ENCODE measurements at places on chromosomes 16 and 17.

GRCh38 chr17:71237903-71238538, 882.8 kb upstream of the SOX9 start:
- no peak for DNase-seq

DNA sequence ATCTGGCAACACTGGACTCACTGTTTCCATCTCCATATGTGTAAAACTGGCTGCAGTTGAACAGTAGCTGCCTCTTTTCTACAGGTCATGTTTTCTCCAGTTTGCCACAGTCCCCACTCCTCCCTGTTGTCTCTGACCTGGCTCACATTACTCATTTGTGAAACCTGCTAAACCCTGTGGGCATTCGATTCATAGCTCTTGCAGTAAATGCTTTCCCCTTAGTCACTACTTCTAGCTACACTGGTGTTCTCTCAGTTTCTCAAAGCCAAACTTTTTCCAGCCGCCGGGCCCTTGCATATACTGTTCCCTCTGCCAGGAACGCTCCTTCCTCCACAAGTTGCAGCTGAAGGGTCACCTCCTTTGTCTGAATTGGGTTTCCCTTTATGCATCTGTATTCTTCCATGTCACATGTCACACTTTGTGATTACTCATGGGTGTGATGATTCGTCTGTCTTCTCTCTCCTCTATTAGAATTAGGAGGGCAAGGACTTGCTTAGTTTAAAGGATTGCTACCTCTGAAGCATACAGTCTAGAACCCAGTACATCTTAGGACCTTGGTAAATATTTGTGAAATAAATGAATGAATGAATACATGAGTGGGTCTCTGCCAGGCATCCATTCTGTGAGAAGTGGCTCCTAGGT, 15.0 kb upstream of the MT4 start:
- no peak for DNase-seq

- peak; percentile 45 for DNase-seq
Measured at GRCh38 chr17:77645072-77646045, 313.1 kb upstream of the TNRC6C start.

DNA sequence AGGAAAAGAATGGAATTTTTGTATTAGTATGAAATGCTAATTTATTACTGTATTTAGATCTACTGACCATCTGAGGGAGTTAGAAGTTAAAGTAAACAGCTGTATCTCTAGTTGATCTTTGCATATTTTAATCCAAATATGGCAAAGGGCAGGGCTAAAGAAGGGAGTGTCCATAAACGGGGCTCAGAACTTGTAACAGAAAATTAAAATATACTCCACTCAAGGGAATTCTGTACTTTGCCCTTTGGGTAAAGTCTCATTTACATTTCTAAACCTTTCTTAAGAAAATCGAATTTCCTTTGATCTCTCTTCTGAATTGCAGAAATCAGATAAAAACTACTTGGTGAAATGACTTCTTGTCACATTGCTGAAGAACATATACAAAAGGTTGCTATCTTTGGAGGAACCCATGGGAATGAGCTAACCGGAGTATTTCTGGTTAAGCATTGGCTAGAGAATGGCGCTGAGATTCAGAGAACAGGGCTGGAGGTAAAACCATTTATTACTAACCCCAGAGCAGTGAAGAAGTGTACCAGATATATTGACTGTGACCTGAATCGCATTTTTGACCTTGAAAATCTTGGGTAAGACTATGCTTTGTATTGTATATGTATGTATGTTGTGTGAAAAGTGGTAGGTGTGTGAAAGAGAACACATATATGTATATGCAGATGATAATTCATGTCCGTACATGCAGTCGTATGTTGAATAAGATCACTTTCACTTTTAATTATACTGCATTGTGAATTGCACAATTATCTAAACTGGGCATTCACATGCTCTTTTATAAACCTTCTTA, at the start of gene ASPA:
ASPA (plus strand) TSS at position 186 of the 799 bp plus-strand sequence; CDS start at position 349, 163 bp downstream.
- DNase-seq = no peak

DNA sequence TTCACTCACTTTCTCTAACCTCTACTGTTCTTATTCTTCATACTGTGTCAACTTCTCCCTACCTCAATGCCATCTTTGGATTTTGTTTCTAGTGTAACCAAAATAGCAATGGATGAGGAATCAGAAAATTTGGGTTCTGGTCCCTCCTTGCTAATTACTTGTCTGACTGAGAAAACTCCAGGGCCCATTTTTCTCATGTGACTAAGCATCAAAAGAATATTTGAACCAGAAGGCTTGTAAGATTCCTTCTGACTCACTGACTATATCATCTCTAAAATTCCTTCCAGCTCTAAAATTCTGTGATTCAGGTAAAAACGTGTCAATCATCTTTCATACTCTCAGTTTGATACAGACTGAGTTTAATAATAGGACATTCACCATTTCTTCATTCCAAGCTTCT, 57.9 kb downstream of the BRIP1 start:
- DNase-seq = no peak

GRCh38 chr16:24776501-24777220, 47.2 kb downstream of the TNRC6A start:
- no peak for DNase-seq

- DNase-seq = no peak
Measured at GRCh38 chr17:50280801-50281441, 6.7 kb downstream of the TMEM92 start.

- no peak for DNase-seq
Measured at GRCh38 chr16:49793244-49793643, 62.7 kb downstream of the ZNF423 start.

DNA sequence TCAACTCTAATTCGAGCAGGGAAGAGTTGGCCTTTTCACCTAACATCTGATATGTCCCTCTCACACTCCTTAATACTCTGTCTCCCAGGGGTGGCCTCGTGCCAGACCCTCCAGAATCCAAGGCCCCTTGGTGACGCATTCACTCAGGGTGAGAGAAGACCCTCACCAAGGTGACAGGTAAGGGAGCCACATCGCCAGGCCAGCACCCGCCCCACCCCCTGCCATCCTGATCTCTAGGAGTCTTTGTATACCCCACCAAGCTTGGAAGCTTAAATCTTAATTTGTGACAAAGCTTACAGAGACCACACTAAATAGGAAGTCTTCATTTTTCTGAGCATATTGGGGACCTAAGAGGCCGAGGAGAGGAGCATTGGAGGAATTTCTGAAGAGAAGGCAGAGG, 286.1 kb downstream of the IRF8 start:
- DNase-seq = no peak

DNA sequence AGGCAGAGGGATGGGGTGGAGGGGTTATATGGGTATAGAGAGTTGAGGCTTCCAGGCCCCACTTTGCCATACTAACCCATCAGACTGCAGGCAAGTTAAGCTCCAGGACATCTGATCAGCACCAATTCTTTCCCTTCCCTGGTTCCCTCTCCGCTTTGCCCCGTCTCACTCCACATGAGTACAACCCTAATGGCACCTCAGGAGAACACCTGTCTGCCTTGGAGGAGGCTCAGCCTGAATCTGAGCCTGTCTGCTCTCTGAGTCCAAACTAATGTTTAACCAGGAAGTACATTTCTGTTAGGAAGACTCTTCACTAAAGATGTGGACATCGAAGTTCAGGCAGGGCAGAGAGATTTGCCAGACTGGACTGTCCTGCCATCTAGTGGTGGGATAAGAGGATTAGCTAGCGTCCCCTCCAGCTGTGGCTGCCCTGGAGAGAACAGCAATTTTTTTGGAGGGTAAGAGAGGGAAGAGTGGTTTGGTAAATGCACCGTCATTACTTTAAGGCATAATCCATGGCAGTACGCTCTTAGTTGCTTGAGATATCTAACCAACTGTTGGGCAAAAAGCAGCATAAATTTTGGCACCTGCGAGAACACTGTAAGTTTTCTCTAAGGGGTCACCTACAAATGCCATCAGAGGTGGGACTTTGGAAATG, 29.2 kb upstream of the LRRC75A start:
- DNase-seq = peak; percentile 45

- no peak for DNase-seq
Measured at GRCh38 chr17:83175119-83175821, 95.9 kb downstream of the METRNL start.

GRCh38 chr16:83810901-83811300, 3.1 kb downstream of the HSBP1 start:
- DNase-seq = no peak

DNA sequence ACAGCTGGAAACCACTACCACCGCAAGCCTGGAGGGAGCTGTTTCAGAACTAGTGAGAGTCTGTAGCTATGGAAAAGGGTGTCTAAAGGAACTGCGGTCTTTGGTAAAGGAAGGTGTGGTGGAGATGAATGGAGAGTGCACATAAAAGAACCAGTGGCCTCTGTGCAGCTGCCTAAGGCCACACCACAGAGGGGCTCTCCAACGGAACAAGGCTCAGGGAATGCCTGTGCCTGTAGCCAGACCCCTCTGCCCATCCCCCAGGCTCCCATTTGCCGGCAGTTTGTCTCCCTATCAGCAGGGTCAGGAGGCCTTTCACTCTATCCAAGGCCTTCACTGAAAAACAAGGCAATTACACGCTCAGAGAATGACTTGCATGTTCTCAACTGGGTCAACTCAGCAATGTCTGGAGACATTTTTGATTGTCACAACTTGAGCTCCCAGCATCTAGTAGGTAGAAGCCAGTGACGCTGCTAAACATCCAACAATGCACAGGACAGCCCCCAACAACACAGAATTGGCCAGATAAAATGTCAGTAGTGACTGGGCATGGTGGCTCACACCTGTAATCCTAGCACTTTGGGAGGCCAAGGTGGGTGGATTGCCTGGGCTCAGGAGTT, 3.3 kb upstream of the FDXR start:
- no peak for DNase-seq

DNA sequence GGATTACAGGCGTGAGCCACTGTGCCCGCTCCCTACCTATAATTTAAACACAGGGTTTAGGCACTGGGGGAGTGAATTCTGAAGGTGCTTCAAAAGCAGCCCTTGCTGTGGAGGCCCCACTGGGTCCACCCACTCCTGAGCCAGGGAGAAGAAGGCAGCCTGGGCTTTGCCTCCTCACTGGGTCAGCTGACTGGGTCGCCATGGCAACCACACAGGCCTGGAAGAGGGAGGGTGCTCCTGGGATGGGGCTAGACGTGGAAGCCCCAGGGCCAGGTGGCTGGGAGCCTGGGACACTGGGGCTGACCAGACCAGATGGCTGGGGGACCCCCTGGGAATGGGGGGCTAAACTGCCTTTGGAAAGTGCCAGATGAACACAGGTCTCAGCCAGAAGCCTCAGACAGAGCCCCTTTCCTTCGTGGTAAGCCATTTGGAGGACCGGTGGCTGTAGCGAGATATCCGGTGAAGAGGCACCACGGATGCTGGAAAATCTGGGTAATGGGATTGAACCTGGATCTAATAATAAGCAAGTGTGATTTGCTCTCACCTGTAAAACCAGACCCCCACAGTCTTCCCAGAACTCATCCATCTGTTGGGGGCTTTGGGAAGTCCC, 32.9 kb downstream of the TRARG1 start:
- no peak for DNase-seq

GRCh38 chr17:76716839-76717215, 6.1 kb upstream of the MXRA7 start:
- DNase-seq = no peak

GRCh38 chr17:72631568-72631948, 460.9 kb downstream of the SLC39A11 start:
- DNase-seq = no peak

GRCh38 chr17:45976755-45977505, 22.1 kb upstream of the STH start:
- DNase-seq = no peak

- DNase-seq = no peak
Measured at GRCh38 chr16:87066133-87067002, 250.8 kb downstream of the C16orf95 start.

- DNase-seq = no peak
Measured at GRCh38 chr16:60100371-60100770, 1366.3 kb upstream of the GOT2 start.

- DNase-seq = no peak
Measured at GRCh38 chr17:50152736-50153135, 2.3 kb upstream of the PPP1R9B start.

- no peak for DNase-seq
Measured at GRCh38 chr16:901715-902601, 68.8 kb downstream of the LMF1 start.

- no peak for DNase-seq
Measured at GRCh38 chr17:64331366-64331765, 59.3 kb downstream of the PECAM1 start.

- DNase-seq = peak; percentile 52
Measured at GRCh38 chr17:80008383-80008840, 27.3 kb downstream of the TBC1D16 start.

GRCh38 chr17:28925912-28926365, 23.1 kb upstream of the DHRS13 start:
- no peak for DNase-seq

DNA sequence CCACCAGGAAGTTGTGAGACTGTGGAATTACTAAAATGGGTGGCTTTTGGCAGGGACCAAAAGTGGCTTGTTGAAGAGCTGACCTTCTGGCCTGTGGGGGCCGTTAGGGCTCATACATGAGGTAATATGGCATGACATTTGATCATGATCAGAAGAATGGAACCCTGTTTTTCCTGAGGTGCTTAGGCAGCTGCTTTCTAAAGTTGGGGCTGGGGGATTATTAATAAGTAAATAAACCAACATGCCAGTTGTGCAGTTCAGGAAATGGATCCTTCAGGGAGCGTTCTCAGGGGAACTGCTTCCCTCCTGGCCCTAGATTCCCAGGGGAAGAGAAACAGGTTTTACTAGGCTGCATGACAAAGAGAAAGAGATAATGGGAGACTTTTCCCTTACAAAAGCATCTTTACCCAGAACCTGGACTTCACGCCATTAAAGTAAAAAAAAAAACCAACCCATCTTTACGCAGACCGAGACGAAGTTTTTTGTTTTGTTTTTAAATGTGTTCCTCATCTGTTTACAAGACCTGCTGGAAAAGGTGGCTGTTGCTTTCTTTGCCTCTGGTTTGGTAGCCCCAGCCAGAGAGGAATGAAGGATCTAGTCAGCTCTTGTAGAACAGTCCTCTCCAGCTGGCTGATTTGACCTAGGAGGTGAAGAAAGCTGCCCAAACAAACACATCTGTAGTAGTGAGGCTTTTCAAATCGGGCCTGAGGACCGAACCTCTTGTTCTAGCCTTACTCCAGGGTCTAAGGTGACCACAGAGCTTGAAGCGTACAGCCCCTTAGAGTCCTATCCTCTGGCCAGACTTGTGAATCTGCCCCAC, 22.7 kb downstream of the YPEL2 start:
- no peak for DNase-seq

GRCh38 chr16:11091021-11091785, 146.8 kb downstream of the CLEC16A start:
- no peak for DNase-seq

- no peak for DNase-seq
Measured at GRCh38 chr17:62626719-62627218, 701 bp upstream of the MRC2 start.

DNA sequence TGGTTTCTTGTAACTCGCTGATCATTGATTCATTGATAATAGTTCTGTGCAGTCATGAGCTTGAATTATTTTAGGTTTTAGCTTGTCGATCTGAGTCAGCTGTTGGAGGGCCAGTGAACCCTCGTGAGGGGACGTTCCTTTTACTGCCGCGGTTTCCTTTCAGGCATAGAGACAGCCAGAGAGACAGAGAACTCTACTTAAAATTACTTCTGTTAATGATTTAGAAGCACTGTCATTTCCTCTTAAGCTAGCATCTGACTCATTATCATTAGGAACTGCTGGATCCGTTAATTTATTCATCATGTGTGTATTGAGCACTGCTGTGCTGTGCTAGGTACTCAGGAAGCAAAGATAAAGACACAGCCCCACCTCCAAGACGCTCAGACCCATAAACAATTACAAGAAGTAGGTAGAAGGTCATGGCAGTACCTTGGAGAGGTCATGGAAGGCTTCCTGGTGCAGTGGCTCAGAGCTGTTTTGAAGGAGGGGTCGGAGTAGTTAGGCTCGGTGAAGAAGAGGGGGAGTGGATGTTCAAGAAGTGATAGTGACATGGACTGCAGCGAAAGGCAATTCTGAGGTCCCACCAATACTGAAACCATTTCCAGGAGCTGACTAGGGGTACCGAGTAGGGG, 3.3 kb downstream of the PGS1 start:
- DNase-seq = no peak
